ENCODE measurements at places on chromosomes 7 and 10.
A peak's percentile ranks its signal among the peaks of the same experiment; 100 is the strongest.

DNA sequence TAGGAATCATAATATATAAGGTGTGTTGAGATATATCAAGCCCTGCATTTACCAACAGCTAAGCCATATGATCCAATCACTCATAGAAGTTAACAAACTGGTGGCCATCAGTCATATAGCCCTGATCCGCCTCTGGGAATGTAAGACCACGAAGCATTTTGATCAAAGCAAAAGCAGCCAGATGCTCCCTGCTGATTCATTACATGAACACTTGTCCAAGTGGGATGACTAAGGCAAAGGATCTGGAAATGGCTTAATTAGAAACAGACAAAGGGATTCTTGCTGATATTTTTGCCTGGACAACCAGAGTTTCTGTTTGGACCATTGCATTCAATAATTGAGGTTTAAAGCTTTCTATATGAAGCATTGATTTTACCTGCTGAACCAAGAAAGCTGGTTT is 535.5 kb downstream of the GPAM start:
- DNase-seq, result peak; percentile 37

DNA sequence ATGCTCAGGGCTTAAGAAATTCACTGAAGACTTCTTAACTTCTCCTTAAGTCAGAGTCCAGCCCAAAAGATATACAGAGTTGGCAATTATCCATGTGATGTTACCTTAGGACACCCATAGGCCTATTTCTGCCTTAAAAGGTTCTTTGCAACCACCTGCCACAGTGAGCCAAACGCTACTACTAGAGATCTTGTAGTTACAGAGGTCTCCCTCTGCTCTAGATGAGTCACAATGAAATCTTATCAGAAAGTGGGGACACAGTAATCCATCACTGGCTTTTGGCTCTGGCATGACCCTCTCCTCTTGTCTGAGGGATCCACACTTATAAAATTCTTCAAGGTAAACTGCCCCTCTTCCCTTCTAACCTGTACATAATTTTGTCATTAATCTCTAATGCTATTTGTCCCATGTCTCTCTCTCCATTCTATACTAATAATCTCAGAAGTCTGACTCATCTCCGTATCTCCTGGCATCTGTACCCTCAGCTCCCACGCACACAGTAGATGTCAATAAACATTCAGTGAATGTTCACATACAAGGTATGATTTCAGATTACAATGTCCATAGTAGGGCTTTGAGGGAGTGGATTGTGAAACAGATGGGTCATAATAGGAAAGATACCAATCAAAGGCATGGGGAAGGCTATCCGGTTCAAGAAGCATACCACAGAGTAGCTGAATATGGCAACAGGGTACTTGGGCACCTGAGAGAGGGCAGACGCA is 112.1 kb downstream of the SGMS1 start:
- DNase-seq, result peak; percentile 45

GRCh38 chr7:56092789-56093531 is at the start of gene PHKG1:
Gene PHKG1, minus strand, starts transcription at chr7:56092952. Its CDS starts 4,011 bp downstream, at chr7:56088941.
- peak; percentile 81 for DNase-seq

- DNase-seq, result no peak
Observed at GRCh38 chr10:97580421-97581367, 3.5 kb upstream of the HOGA1 start.

DNA sequence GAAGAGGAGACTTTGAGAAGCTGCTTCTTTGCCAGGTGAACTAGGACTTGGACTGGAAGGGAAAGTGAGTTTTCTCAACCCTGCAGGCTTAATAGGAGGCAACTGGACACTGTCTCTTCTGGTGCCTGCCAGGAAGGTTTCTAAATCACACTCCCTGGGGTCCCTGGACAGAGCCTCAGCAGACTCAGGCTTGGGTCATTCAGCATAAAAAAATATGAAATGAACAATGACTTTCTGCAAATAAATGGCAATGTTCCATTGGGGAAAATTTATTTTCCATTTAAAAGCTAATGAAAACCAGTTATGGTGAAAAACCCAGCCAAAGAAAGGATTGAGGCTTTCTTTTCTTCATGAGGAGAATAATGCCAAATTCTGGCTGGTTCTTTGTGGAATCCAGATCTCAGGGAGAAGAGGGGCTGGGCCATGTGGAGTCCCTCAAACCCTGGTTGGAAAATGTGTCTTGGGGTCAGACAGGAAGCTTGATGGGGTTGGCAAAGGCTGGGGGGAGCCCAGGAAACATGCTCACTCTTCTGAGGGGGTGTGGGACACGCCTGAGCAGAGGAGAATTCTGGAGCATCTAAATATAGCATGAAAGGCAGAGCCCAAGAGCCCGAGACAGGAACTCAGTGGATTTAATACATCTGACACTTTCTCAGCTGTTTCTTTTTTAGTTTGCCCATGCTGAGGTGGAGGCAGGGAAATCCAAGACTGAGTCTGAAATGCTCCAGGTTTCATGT is 65.2 kb upstream of the EMX2 start:
- DNase-seq, result no peak

DNA sequence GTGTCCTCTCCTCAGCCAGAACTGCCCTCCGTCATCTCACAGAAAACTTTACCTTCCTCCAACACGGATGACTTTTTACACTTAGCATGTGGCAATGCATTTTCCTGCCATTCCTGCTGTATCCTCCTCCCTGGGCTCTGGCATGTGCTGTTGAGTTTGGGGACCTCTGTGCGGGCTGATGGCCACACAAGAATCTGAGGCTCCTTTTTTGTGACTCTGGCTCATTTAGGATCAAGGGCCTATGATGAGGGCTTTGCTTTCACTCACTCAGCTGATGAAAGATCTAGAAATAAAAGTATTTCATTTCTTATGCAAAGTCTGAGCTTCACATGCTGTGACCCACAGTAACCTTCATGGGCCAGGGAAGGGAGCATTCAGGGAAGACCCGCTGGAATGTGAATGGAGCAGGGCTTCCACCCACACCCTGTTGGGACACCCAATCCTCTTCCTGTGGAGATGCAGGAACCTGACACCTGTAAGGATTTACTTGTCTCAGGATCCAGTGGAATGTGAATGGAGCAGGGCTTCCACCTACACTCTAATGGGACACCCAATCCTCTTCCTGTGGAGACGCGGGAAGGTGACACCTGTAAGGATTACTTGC is 500.3 kb upstream of the MKI67 start:
- no peak for DNase-seq

GRCh38 chr7:94323844-94324243 is 70.9 kb upstream of the COL1A2 start:
- no peak for DNase-seq

DNA sequence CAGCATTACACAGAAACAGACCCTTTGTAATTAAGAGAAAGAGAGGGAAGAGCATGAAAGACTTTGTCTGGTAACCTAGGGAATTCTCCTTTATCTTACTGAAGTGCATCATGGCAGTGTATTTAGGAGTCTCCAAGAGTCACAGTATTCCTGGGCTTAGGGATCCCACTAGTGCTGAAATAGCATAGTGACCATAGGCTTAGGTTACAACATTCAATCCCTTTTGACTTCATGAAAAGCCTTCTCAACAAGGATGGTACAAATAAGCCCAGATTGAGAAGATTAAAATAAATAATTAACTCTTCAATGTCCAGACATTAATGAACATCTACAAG is 76.5 kb downstream of the SNX13 start:
- no peak for DNase-seq

- peak; percentile 10 for DNase-seq
Observed at GRCh38 chr10:182441-183201, 47.4 kb downstream of the ZMYND11 start.

DNA sequence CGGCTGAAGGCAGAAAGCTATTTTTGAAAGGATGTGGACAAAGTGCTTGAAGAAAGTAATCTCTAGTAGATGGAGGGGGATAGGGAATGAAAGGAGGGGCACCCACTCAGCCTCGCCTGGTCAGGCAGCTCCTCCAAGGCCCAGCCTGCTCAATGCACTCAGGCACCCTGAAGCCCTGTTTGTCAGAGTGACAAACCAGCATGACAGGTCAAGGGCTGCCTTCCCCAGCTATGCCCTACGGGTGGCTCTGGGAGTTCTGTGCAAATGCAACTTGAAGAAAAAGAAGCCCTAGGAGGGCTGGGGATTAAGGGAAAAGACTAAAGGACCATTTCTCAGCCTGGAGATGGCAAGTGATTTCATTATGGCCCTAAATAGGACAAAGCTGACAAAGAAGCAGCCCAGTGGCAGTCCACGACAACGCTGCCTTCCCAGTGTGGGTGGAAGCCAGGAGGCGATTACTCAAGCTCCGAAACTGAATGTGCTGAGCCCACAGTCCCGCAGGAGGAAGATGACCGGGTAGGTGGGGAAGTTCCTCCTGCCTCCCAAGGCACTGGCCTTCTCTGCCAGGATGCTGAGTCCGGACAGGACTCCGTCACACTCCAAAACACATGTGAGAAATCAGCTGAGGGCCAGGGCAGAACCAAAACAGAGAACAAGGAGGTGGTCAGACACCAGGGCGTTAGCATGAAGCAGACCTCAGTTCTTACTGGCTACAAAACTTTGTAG is 16.3 kb downstream of the LIPA start:
- DNase-seq, result peak; percentile 47

- peak; percentile 87 for DNase-seq
Observed at GRCh38 chr7:121288894-121289293, 39.9 kb upstream of the WNT16 start.
